ENCODE measurements at places on chromosomes 3 and 15.

- no peak for DNase-seq
Observed at GRCh38 chr3:46378426-46378942, 7.7 kb downstream of the CCR5 start.

GRCh38 chr15:70712271-70712670 lies 51.1 kb downstream of the UACA start:
- DNase-seq, result no peak

GRCh38 chr3:40853474-40853873 lies 328.7 kb downstream of the ZNF621 start:
- no peak for DNase-seq

DNA sequence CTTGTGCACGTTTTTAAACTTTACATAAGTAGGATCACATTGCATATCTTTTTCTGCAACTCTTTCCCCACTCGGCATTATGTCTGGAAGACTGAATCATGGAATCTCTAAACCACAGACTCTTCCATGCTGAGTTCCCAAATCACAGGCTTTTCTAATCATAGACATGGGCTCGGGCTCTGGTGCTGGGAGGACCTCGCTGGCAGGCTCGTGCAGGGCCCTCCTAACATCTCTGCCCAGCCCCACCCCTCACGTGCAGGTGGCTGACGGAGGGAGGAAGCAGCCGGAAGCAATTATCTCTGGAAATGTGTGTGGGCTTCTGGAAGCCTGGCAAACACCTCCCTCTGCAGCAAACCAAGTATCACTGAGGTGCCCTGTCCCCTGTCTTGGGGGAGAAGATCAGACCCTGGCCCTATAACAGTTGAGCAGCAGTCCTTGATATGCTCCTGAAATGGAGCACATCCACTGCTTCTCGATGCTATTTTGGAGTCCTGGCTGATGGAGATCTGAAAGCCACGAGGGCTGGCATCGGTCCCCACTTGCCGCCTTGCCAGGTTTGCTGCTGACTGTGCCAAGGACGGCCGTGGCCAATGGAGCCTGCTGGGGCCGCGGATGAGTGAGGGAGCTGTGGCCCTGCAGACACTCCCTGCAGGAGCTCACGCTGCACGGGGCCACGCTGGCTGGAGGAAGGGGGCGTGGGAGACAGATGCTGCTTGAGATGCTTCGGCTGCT lies 4.4 kb upstream of the IQSEC1 start:
- no peak for DNase-seq

GRCh38 chr3:123315271-123315595 lies 113.5 kb downstream of the SEC22A start:
- no peak for DNase-seq

GRCh38 chr15:81007428-81008064 lies 6.8 kb downstream of the TLNRD1 start:
- DNase-seq, result no peak

GRCh38 chr15:53721334-53722087 lies 38.0 kb downstream of the WDR72 start:
- DNase-seq, result no peak

DNA sequence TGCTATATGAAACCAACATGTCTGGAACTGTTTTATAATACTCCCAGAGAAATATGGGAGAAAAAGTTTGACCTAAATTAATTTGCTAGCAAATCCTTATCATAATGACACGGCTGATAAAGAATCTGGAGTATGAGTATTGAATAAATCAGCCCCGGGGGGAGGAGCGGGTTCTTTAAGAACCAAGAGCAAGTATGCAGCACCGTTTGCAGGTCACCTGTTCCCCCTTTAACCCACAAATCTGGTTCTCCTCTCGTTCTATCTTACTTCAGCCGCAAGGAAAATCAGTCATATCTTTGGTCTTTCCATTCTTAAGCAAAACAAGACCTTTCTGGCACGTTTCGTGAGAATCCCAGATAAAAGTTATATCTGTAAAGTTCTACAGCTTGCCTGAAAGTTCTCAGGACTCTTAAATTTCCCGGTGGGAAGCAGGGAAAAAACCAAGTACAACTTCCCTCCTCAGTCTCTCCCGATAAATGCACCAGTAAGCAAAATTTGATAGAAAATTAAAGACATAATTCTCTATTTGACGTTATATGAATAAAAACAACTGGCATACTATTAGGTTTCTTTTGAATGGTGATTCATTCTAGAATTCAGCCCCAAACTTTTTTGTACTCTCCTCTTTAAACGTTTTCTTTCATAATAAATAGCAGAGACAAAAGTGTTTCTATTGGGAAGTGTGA lies 348.6 kb downstream of the ZBBX start:
- DNase-seq, result no peak

- no peak for DNase-seq
Observed at GRCh38 chr15:63075015-63075983, 32.8 kb downstream of the TPM1 start.

DNA sequence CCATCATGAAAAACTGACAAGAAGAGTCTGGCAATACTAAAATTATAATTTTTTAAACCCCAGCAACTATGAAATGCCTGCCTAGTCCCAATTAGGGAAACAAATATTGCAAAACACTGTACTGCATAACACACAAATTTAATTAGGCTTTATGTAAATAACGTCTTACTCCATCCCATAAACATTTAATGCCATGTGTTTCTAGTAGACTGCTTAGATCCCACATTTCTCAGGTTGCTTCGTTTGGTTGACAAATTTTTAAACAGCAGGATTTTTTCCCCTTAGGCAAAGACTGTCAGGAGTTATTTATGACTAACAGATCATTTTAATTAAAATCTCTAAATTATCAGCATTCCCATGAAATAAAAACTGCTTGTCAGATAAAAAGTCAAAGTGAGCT lies 29.9 kb downstream of the EIF2AK4 start:
- no peak for DNase-seq

GRCh38 chr3:196694202-196694638 lies 17.8 kb downstream of the CEP19 start:
- no peak for DNase-seq

- no peak for DNase-seq
Observed at GRCh38 chr15:31438601-31439265, 112.1 kb downstream of the KLF13 start.
